Hindlimb muscle (tissue), 1 donor: ENCODE measurements at places on chromosomes 12 and 14.

DNA sequence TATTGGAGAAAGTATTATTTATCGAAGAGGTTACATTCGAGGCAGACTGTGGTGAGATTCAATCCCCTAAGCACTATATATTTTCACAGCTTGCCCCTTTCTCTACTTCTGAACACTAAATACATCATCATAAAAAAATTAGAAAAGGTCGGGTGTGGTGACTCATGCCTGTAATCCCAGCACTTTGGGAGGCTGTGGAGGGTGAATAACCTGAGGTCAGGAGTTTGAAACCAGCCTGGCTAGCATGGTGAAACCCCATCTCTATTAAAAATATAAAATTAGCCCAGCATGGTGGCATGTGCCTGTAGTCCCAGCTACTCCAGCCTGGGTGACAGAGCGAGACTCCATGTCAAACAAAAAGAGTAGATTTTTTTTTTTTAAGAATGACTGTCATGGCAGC, 70.6 kb upstream of the MYF6 start:
- no peak for DNase-seq

- no peak for DNase-seq
Observed at GRCh38 chr12:64061868-64062375, 160.2 kb downstream of the KICS2 start.

DNA sequence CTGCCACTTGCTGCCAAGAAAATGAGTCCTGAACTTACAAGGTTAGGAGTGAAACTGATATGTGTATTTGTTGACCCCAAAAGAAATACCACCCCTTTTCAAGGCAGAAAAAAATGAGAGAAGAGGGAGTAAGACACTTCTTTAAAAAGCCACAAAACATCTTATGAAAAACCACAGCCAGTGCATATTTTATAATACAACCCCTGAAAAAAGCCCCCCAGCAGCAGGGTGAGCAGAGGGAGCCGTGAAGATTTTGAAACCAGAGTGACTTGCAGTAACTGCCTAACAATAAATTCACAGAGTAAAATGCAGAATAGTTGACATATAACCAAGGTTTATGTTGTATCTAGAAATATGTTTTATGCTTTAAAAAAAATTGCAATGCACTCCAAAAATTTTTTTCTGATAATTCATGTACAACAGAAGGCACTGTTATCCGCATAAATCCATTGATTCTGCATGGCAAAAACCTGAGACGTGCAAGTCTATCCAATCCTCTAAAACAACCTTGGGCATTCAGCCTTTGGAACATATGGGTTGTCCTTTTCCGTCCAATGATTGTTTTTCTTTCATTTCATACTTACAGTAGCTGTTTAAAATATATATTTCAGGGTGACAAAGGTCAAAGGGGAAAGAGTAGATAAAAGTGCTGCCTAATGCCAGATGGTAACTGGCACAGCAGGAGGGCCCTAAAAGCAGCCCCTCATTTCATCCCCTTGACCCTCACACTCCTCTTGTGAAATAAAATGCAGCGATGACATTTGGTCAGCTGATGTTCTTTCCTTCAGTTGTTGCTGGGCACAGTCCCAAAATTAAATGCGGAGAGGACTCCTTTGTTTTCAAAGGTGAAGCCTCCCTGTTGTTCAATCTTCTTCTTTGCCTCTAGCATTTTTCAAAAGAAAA, 65.3 kb downstream of the IPO8 start:
- DNase-seq, result no peak

GRCh38 chr14:100780646-100781355, 45.1 kb upstream of the MEG3 start:
- DNase-seq, result no peak

DNA sequence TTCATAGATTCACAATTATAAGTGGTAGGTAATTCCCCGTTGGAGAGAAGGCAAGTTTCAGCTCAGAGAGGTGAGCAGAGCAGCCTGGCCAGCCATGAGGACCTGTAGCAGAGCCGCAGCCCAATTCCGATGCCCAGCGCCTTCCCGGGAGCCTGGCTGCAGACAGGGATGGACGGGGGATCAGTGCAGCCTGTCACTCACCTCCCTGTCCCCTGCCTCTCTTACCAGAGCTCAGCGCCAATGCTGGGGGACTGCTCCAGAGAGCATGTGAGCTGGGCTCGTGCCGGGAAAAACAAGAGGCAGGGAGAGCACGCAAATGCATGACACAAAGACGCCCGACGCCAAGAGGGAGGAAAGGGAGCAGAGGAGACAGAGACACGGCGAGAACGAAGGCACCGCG, 231.9 kb downstream of the BCL11B start:
- no peak for DNase-seq

DNA sequence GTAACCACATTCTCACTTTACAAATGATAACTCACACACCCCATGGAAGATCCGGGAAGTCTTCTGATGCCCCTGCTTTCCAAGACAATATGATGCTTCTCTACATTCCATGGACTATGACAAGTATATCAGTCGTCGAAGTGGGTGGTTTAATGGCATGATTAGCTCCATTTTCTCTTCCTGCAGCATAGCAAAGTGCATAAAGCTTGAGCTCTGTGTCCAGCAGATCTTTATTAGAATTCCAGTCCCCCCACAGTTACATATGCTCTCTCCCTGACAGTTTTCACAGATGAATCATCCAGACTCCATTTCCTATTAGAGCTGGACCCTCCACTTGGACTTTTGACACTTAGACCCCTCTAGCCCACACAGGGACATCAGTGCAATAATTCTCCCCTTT, 174.9 kb downstream of the BCAT1 start:
- DNase-seq, result no peak

GRCh38 chr12:94831081-94831751, 172.3 kb downstream of the NDUFA12 start:
- no peak for DNase-seq
